ENCODE measurements at places on chromosomes 5 and 9.

- no peak for DNase-seq
These were observed 52.9 kb downstream of the ZNF462 start for GRCh38 chr9:106915851-106916250.

DNA sequence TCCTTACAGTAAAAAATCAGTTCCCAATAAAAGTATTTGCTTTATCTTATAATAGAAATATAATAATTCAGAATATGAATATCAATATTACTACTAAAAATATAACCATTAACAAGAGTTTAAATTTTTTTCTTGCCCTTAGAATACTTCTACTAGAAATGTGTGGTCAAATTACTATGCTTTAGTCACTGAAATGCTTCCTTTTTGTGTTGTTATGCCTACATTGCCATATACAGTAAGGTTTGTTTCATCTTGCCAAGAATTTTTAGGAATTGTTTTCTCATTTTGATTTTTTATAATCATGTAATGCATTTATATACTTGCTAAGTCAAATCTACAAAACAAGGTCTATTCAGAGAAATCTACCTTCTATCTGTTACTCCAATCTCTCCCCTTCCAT is 181.7 kb downstream of the CDK5RAP2 start:
- DNase-seq, result no peak

DNA sequence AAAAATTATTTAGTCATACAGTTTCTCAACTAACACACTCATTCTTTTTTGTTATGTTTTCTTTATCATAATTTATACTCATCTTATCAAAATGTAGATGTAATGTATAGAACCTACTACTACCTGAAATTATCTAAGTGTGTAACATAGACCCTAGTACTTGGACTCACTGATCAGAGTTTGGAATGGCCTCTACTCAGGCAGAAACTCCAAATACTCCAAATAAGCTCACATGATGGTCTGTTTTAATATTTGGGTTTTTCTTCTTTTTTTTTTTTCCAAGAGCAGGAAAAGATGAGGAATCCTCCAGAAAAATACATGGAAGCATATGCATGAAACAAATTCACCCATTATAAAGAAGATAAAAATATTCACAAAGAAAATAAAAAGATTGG is 126.3 kb downstream of the PDE4D start:
- DNase-seq, result no peak

- DNase-seq, result no peak
These were observed 109.0 kb downstream of the IRX1 start for GRCh38 chr5:3704661-3705060.

- DNase-seq, result no peak
These were observed 294.6 kb downstream of the BNC2 start for GRCh38 chr9:16575986-16576245.

DNA sequence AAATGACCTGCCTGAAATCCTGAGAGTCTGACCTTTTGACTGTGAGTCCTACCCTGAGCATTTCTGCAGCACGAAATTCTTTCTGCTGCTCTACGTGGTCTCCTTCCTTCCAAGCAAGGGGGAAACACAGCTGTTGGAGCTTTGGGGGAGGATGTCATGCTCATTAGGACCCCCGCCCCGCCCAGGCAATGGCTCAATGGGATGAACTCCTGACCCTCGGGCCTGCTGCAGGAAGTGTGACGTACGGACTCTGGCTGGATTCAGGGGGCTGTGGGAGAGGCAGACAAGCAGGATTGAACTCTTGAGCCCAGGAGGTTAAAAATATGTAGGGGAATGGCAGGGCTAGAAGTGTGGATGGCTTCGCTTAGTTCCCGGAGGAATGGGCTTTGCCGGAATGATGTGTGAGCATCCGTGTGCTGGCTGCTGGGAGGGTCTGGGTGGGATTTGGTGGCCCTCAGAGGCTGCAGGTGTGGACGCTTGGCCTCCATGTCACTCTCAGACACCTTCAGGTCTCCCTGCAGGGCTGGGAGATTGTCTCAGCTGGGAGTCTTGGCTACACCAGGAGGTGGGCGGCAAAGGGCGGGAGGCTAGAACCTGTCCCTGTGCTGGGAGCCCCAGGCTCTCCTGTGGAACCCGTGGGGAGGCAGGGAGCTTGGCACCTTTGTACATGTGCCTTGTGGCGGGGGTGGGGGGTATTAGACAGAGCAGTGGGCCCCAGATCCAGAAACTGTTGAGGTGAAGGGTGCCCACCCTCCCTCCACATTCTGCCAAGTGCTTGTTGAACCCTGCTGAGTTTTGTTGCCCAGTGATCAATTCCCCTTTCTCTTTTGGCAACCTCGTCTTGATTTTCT is 26.3 kb downstream of the STC2 start:
- DNase-seq, result no peak

- no peak for DNase-seq
These were observed 149.4 kb downstream of the MACROH2A1 start for GRCh38 chr5:135249658-135250057.

DNA sequence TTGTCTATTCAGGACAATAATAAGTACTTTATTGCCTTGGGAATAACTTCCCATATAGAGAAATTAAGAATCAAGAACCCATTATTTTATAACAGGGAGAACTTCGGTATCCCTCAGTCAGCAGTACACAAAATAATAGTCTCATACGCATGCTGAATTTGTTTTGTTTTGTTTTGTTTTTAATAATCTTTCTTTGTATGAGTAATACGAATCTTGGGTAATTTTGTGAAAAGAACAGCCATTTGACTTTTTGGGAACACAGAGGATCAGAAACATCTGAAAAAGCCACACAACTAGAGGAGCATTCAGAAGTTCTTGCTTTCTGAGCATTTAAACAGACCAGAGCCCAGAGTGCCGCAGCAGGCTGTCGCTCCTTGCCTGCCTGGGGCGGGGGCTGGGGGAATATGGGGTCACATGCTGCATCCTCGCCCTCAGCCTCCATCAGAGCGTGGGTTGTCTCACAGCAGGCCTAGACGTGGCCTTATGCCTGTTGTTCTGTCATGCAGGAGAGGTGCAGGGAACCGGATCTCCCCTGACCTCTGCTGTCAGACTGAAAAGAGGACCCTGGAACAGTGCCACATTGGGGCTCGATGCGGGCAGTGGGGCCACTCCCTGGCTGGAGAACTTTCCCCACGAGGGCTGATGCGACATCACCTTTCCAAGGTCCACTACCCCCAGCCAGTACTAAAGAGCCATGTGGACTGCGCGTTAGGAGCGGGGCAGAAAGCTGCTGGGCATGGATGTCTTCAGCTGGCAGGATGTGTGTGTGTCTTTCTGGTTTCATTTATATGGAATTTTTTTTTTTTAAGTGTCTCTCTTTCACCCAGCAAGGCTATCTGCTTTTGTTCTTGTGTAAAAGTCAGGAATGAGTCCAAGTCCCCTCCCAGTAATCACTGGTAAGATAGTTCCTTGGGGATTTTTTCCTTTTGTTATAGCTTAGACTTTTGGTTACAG is 133.4 kb upstream of the OTULINL start:
- no peak for DNase-seq

GRCh38 chr5:126794157-126794828 is 17.4 kb downstream of the LMNB1 start:
- DNase-seq, result no peak

DNA sequence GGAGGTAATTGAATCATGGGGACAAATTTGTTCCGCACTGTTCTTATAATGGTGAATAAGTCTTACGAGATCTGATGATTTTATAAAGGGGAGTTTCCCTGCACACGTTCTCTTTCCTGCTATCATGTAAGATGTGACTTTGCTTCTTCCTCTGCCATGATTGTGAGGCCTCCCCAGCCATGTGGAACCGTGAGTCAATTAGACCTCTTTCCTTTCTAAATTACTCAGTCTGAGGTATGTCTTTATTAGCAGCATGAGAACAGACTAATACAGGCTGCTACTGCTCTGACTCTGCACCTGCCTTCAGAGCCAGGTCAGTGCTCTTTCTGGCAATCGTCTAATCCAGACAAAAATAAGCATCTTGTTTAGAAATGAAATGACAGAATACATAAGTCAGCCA is 479.2 kb upstream of the TUSC1 start:
- no peak for DNase-seq

DNA sequence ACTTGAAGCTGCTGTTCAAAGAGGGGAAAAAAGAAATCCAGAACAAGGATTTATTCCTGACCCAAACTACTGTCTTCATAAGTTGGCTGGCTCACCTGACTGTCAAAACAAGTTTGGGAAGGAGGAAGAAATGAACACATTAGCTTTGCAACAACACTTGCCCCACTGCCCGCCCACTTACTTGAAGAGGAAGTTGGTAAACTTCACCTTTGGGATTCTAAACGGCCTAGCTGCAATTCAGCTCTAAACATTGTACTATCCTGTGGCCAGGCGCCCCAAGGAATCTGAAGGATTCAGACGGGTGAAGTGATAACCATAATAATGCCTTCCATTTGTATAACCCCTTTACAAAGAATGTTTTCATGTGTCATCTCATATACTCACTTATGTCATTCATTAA is 199.4 kb downstream of the ARRDC3 start:
- no peak for DNase-seq

DNA sequence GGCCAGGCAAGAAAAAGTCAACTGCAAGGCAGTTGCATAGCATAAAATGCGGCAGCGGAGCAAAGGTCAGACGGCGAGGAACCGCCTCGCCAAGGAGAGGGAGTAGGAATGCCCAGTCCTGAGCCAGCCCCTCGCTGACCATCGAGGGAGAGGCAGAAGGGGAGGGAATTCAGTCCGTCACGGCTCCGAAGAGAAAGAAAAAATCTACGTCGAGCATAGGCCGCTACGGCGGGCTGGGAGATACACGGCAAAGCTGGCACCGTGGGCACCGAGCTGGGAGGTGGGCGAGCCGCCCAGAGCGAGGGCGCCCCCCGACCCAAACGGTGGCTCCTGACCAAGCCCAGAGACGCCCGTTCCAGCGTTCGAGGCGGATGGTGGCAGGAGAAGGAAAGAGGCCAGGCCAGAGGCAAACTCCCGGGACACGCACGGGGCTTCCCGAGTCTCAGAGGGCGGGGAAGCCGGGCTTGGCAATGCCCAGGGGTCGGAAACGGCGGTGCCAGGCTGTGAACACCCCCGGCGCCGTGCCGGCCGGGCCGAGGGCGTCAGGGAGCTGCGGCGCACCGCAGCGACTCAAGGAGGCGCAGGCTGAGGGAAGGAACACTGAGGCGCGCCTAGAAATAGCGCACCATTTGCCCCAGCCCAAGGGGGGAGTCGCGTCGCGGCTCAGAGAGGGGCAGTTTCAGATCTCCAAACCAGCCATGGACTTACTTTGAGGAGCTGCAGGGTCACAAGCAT is 518 bp downstream of the SPRY4 start:
- DNase-seq, result peak; percentile 14

- no peak for DNase-seq
These were observed 34.8 kb downstream of the LSM11 start for GRCh38 chr5:157778121-157778805.

DNA sequence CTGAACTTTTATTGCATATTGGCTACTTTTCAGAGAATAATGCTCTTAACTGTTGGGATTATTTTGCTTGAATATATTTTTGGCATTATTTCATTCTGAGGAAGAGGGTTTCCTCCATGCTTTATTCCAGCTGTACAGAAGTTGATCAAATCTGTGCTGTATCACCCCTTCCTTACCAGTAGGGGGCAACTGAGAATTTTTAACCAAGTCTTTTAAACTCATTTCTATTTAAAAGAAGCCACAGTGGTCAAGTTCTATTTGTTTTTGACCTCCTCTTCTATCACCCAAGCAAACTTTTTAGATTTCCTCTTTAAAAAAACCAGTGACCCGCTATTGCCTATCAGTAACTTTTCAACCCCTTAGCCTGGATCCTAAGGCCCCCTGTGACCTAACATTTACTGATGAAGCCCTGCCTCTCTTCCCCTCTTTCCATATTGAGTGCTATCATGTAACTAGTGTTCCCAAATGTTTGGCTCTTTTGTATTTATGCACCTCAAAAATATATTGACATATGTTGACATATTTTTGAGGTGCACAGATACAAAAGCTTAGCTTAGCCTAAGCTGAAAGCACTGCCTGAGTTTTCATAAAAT is 80.6 kb downstream of the FBXO4 start:
- DNase-seq, result no peak

- DNase-seq, result no peak
These were observed 59.5 kb upstream of the EQTN start for GRCh38 chr9:27356446-27356845.

DNA sequence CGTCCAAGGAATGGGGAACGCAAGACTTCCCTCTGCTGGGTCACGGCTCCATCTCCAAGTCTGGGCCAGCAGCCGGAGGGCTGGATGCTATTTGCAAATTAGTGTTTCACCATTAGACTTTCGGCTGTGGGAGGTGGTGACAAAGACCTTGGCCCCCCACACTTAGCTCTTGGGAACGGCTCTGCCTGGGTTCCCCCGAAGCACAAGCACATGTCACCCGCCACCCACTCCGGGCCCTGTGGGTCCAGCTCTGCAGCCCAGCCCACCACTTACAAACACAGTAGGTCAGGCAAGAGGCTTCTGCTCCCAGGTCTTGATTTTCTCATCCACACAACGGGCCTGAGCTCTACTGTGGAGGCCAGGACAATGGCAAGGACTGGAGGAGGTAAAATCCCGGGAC is 25.8 kb upstream of the TMEM250 start:
- no peak for DNase-seq

- DNase-seq, result no peak
These were observed 166.6 kb upstream of the TBCA start for GRCh38 chr5:77942578-77943239.

GRCh38 chr9:125376261-125377226 is 114.9 kb downstream of the GAPVD1 start:
- DNase-seq, result no peak

- no peak for DNase-seq
These were observed 58.3 kb upstream of the SHB start for GRCh38 chr9:38127271-38127839.

DNA sequence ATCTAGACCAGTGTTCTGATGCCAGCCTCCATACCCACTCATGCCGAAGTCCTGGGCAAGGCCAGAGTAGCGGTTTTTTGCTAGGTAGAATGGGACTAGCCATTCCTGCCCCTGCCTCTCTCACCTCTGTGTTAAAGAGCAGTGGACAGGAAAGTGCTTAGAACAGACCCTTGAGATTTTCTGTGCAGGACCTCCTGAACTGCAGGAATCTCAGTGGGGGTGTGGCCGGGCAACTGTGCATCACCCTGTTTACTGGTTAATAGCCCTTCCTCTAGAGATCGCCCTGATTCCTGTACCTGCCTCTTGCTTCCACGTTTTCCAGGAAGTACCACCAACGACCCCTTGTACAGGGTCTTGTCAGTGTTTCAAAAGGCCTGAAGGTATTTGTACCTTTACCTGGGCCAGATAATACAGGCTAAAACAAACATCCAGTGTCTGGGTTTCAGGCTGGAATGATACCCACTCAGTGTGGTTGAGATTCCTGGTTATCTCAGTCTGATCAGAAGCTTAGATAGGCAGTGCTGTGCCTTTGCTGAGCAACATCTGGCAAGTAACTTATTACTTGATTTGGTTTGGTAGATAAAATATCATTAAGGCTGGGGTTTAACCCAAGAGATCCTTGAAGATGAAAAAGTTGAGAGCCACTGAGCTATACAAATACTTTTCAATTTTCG is 65.9 kb downstream of the RGS3 start:
- DNase-seq, result no peak

GRCh38 chr5:41517909-41518308 is 7.5 kb upstream of the PLCXD3 start:
- no peak for DNase-seq

All from stimulated activated CD8-positive, alpha-beta memory T cell treated with anti-CD3 and anti-CD28 coated beads, Interleukin-4, amount 100 ng/mL, for 4 hours (primary cell).